ENCODE measurements at places on chromosomes 13 and 19.

GRCh38 chr19:7817801-7818200 lies 12.2 kb upstream of the EVI5L start:
- DNase-seq = no peak

DNA sequence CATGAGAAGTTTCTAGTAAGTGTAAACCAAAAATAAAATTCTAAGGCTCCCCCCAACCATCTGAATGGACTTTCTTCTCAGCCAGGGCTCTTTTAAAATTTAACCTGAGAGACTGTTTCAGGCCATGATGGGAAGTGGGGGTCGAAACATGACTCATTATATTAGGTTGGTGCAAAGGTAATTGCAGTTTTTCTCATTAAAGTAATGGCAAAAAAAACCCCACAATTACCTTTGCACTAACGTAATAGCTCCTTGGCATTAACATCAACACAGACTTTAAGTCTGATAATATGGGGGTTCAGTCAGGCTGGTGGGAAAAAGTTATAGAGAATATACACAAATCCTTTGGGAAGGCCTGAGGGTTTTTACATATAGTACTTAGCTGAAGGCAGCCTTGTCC lies 9.4 kb upstream of the SPART start:
- no peak for DNase-seq

DNA sequence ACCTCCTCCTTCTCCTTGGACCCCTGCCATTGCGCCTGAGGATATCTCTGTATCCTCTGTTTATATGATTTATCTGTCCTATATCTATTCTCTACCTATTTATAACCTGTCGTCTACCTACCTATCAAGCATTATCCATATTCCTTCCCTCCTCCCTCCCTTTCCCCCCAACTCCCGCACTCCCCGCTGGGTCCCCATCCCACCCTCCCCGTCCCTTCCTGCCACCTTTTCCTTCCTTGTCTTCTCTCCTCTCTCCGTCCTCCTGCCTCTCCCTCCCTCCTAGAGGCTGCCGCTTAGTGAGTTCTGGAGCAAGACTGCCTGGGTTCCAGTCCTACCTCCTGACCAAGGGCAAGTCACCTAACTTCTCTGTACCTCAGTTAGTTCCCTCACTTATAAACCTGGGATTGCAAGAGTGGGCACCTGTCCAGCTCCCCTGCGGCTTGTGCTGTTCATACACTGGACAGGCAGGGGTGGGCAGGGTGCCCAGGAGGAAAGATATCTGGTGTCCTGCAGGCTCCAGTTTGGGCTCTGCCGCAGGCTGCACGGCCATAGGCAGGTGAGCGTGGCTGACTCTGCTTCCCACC lies 16.1 kb downstream of the TTYH1 start:
- DNase-seq = no peak

GRCh38 chr19:29217616-29218015 lies 4.7 kb upstream of the UQCRFS1 start:
- no peak for DNase-seq

DNA sequence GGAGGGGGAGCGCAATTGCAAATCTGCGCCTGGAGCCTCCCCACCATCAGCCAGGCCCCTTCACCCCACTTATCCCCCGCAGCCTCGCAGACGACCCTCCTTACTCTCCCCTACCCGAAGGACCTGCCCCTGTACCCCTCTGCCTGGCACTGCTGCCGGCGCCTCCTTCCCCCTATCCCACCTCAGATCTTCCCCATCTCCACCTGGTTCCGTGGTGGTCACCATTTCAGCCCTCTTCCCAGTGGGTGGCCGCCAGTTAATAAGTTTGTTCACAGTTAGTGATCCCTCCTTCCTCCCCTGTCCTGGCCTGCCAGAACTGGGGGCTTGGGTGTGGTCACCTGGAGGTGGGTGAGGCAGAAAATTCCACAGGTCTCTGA lies 397 bp downstream of the SLC44A2 start:
- no peak for DNase-seq

DNA sequence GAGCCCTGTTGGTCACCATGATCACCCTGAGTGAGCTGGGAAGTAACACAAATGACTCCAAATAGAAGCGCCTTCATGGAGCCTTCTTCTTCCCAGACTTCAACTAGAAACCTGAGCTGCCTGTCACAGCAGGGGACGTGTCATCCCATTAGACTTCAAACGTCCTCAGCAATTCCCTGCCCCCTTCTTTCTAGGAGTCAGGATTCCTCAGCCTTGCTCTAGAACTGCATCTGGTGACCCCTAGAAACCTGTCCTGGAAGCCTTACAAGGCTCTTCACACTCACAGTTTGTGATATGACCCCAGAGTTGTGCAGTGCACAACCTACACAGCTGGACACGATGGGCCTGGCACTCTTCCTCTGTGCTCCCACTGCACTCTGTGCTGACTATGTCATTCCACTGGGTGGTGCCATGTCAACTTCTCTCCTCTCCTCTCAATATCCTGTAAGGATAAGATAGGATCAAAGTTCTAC lies 23.6 kb upstream of the TTYH1 start:
- DNase-seq = no peak

DNA sequence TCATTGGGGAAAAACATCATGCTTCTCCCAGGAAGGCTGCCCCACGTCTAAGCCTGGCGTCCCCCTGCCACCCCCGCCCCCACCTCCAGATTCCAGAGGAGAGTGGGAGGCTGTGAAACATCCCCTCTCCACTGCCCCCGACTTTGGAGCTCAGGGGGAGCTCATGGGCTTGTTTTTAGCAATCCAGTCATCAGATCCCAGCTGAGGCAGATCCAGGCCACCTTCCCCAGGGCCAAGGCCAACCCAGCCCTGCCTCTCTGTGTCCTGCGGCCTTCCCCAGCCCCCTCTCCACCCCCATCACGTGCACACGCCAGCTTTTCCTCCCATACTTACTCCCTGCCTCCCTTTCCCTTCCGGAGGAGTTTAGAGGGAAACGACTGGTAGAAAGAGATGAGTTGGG lies 38.8 kb downstream of the SHISA2 start:
- no peak for DNase-seq

GRCh38 chr13:26541678-26542568 lies 15.6 kb upstream of the WASF3 start:
- no peak for DNase-seq

DNA sequence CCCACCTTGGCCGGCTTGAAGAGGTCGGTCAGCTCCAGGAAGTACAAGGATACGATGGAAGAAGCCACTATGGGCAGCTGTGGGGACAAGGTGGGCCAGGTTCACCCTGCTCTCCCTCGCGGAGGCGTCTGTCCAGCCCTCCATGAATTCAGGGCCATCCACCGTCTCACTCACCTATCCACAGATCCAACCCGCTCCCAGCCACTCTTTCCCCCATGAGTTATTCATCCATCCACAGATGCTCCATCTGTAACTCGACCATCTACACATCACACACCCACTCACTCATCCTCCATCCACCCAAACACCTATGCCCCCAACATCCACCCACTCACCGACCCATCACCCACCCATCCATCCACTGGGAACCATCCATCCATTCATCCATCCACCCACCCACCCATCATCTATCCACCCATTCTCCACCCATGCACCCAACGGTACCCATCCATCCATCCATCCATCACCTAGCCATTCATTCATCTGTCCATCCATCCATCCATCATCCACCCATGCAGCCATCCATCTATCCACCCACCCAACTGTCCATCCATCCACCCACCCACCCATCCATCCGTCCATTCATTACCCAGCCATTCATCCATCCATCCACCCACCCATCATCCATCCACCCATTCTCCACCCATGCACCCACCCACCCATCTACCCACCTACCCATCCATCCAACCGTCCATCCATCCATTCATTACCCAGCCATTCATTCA lies 5.8 kb downstream of the PLPPR3 start:
- no peak for DNase-seq

DNA sequence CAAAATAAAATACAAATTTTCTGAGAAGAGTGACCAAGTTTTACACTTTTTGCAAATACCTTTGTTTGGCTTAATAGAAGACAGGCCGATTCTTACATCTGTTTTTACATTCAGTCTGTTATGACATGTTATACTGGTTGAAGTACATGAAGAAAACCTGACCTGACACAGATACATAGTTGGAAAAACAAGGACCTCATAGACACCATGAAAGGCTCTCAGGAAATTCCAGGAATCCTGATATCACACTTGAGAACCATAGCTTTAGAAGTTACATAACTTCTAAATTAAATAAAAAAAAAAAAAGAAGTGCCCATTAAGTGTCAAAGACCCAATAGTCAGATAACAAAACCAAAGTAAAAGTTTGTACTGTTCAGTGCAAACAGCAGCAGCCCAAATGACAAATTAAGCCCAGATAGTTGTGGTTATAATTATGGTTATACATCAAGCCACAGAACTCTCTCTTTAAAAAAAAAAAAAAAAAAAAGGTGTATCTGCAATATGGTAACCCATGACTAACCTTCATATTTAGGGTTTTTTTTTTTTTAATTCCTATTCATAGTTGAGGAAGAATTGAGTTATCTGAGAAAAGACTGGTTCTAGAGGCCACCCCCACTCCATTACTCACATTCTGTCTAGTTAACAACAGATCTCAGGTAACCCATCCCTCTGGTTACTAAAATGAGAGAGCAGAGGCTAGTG lies 19.8 kb downstream of the RBM26 start:
- DNase-seq = no peak

GRCh38 chr13:30618930-30619279 lies 1.2 kb downstream of the USPL1 start:
- no peak for DNase-seq

All from heart right ventricle (tissue), 16 donors.